ENCODE measurements at places on chromosomes 7 and 10.
A peak's percentile ranks its signal among the peaks of the same experiment; 100 is the strongest.

- peak; percentile 39 for DNase-seq
These were observed 1.3 kb downstream of the GUSB start for GRCh38 chr7:65980478-65981250.

DNA sequence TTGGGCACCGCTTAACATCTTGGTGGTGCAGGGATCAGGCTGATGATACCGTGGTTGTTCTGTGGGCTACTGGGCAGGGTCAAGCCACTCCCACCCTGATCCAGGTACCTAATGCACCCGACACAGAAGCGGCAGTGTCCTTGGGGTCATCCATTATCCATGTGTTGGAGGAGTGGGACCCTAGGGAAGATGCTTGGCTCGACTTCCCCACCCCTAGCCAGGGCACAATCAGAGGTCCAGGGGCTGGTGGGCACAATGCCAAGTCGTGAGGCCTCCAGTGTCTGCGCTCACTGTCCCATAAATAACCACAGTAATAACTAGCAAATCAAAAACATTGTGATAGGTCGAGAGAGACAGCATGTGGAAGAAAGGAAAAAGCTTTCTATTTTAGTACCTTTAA lies 37.7 kb downstream of the HTRA1 start:
- DNase-seq = no peak

DNA sequence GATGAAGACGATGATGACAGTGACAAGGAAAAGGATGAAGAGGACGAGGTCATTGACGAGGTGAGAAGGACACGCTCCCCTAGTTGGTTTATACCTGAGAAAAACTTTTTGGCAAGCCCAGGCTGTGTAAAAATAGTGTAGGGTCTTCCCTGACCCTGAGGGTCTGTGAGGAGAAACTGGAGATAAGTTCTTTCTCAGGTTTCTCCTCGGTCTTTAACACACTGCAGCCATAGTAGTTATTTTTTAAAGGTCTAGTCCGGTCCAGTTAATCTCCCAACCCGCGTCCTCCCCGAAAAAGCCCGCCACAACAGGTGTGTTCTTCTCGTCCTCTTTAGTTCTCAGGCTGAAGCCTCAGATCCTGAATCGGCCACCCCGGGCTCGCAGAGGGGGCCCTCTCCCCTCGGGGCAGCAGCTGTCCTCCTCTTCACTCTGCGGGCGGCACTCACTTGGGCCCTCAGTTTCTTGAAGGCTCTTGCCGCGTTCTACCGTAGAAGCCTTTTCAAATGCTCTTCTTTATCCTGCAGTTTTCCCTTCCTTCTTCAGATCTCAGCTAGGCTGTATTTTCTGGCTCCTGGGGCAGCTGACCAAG lies 411 bp downstream of the BCCIP start:
- no peak for DNase-seq

- no peak for DNase-seq
These were observed 129.8 kb upstream of the CHST15 start for GRCh38 chr10:124222988-124223710.

- no peak for DNase-seq
These were observed 157.2 kb upstream of the CELF2 start for GRCh38 chr10:10860455-10860976.

- DNase-seq = no peak
These were observed 56.1 kb upstream of the GRB10 start for GRCh38 chr7:50838675-50839377.

GRCh38 chr7:99392046-99392445 lies 16.4 kb downstream of the PDAP1 start:
- no peak for DNase-seq

DNA sequence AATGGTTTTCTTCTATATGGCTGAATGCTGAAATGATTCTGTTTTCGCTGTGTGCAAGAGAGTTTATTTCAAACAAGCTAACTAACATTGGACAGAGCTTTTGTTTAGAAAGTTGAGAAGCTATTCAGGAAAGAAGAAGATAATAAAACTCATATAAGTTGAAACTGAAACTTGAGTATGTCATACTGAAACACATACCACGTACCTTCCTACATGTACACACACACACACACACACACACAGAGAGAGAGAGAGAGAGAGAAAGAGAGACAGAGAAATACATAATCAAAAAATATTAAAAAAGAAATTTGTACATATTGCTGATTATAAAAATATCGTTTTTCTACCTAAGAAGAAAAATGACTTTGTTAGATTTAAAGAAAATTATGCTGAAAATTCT lies 561.9 kb upstream of the KCND2 start:
- no peak for DNase-seq

- DNase-seq = no peak
These were observed 95.0 kb downstream of the DGKB start for GRCh38 chr7:14807507-14807906.

DNA sequence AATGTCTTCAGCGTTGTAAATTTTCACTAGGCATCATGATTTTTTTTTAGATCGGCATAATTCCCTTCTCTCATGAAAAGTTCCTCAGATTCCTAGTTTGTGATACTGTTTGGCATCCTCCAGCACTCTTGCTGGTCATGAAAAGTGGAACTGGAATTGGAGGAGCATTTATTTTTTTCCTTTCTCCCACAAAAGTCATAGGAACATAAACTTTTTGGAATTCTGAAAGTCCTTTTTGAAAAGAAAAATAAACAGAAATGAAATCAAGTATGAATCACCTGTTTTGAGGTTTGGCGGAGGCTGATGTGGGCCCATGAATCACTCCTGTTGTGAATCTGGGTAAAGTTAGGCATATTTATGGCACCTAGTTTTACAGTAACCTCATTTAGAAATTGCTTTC lies 17.7 kb downstream of the CACNB2 start:
- DNase-seq = no peak

- DNase-seq = no peak
These were observed 173.5 kb downstream of the CUX1 start for GRCh38 chr7:101990811-101991418.

DNA sequence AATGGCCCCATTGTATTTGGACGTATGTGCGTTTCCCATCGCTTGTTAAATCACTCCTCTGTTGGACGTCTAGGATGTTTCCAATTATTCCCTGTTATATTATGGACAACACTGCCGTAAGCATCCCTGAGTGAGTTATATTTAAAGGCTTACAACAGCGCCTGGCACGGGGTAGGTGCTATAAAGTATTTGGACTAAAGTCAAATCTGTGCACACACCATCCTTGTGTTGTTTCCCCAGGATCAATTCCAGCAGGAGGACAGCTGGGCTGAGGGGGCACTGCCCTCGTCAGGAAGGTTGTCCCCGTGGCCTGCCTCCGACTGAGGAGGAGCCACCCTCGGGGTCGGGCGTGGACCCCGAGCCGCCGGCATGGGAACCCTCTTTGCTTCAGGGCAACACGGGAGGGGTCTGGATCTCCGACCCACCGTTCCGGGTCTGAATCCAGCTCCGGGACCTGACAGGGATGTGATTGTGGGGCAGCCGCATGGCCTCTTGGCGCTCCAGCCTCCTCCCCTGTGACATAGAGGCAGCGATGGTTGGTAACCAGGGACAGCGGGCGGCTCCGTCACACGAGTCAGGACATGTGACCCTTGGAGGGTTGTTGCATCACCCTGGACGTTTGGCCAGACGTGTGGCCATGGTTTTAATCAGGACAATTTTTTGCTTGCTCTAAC lies 1.5 kb upstream of the JAKMIP3 start:
- DNase-seq = no peak

GRCh38 chr10:89699581-89700064 lies 1.8 kb upstream of the KIF20B start:
- no peak for DNase-seq

DNA sequence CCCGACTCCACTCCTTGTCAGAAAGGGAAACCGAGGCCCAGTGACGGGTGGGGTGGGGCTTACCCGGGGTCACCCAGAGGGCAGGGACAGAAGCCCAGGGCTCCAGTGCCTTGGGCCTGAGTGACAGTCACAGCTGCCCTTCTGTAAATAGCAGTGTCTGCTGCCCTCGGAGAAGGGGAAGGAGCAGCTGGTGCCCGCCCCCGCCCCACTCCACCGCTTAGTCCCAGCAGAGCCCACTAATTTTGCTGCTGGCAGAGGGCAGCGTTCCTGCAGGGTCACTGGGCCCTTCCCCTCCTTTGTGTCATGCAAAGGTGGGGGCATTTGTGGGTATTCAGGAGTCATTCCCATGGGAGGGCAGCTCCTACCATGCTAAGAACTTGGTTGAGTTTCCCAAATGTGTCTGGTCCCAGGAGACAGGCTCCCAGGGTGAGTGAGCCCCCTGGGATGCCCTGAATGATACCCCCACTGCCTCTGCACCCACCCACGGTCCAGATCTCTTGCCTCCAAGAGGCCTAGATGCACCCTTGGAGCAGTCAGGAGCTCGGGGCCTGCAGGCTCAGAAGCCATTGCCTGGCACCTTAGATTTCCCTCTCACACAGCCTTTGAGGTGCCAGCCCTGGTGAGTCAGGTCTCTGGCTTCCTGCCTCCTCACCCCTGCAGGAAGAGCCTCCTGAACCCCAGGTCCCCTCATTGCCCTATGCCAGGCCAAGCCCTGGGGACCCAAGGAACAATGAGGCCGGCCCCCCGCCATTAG lies 17.2 kb downstream of the SH2B2 start:
- no peak for DNase-seq

DNA sequence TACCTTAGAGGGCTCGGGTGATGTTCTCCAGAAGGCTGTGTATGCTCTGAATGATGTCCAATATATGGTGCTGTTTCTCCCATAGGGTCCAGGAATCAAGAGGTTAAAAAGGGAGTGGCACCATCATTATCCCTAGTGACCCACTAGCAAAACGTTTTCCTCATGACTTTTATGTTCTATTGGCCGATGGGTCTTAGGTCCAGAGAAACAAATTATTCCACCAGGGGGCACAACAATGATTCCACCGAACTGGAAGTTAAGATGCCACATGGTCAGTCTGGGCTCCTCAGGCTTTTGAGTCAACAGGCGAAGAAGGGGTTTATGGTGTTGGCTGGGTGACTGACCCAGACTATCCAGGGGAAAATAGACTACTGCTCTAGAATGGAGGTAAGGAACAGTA lies 256.1 kb downstream of the COBL start:
- no peak for DNase-seq

GRCh38 chr7:154931906-154932305 lies 71.0 kb downstream of the PAXIP1 start:
- no peak for DNase-seq

- no peak for DNase-seq
These were observed 99.6 kb downstream of the C10orf90 start for GRCh38 chr10:126570621-126571602.

DNA sequence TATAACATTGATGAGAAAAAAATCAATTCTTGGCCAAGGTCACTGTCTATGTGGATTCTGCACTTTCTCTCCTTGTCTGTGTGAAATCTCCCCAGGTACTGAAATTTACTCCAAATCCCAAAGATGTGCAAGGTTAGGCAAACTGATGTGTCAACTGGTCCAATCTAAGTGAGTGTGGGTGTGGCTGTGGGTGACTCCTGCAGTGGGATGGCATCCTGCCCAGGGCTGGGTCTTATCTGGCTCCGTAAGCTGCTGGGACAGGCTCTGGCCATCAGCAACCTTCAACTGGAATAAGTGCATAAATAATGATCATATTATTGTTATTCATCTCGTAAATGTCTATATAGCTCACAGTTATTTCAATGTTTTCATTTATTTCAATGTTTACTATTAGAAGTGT lies 79.3 kb downstream of the JCAD start:
- no peak for DNase-seq

DNA sequence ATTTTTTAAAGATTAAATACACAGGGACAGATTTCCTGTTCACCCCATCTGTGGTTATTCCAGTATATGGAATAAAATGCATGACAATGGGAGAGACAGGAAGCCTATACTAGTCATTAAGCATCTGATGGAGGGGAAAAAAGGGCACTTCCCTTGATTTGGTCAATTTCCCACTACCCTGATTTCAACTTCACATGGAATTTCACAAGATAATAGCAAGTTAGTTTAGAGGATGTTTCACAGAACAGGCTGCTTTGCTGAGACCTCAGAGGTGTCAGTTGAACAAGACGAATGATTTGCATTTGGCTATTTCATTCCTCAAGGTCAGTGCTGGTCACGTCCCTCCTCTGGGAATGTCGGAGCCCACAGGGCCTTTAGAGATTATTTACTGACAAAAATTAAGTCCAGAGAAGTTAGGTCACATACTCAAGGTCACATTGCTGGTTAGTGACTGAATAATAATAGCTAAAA lies 4.7 kb upstream of the ITPRIP start:
- no peak for DNase-seq

DNA sequence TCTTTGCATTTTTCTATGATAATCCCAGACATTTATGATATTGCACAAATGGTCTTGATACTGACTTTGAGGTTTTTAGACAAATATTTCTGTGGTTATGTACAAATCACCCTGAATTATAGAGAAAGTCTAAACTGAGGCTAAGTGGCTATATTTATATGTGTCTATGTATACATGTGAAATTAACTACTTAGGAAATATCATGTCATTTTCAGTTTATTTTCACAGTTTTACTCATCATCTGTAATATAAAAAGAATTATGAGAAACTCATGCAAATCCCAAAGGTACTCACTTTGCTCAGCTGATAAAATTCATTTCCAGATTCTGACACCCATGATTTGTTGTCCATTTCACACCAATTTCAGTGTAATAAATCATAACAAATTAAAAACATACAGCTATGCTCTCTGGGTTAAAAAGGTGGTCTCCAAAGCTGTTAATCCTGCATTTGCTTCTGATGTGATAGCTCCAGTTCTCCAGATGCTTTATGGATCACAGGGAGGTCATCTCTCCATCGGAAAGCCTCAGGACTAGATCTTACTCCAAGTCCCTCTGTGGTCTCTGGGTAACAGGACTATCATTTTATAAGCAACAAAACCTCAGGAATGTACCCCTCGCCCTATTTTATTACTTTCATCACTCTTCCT lies 673.9 kb downstream of the PARD3 start:
- DNase-seq = no peak

GRCh38 chr7:108012499-108013430 lies 9.8 kb upstream of the LAMB1 start:
- DNase-seq = no peak

- no peak for DNase-seq
These were observed 10.2 kb upstream of the PPP1R3C start for GRCh38 chr10:91642831-91643692.
